Ammon's horn (tissue), 1 donor: ENCODE measurements at places on chromosomes 1 and 21.

- DNase-seq, result no peak
Measured at GRCh38 chr1:169499807-169500206, 14.1 kb upstream of the SLC19A2 start.

DNA sequence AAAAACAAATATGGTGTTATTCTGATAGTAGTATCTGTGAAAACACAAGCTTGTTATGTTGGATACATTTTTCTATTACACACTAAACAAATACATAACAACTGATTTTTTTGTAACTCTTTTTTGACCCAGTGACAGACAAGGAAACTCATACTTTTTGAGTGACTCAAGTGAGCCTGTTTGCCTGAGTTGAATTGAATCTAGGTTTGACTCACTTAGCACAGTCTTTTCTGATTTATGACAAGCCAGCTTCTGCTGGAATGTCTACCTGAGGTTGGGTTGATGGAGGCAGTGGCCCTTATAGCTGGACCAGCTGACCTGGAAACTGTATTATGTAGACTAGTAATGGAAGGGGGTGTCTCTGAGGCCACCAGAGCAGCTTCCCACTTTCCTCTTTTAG is 4.2 kb upstream of the CLCA4 start:
- no peak for DNase-seq

DNA sequence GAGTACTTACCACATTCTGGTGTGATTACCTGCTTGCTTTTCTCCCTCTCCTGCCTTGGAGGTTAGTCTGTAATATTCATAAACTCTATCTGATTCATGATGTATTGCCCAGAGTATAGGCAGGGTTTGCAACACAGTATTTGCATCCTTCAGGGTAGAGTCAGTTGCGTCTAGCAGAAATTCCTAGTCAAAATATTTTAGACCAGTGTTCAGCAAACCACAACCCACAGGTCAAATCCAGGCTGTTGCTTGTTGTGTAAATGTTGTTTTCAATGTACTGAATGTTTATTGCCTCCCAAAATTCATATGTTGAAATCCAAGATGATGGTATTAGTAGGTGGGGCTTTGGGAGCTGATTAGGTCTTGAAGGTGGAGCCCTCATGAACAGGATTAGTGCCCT is 82.9 kb downstream of the NGF start:
- DNase-seq, result no peak

DNA sequence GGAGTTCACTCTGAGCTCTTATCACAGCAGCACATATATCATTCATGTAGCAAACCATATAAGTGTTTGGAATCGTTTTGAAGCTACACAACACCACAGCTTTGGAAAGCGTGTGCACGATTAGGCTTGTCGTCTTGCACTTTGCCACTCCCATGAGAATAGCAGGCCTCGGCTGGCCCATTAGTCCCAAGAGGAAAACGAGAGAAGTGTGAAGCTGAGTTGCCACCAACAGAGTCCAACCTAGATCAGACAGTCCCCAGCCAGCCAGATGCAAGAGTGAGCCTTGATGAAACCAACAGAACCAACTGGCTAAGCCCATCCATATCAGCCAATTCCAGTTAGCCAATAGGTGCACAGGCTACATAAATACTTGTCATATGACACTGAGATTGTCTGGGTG is 238.4 kb downstream of the C1orf94 start:
- DNase-seq, result no peak
